ENCODE measurements at places on chromosomes 2 and 18.

DNA sequence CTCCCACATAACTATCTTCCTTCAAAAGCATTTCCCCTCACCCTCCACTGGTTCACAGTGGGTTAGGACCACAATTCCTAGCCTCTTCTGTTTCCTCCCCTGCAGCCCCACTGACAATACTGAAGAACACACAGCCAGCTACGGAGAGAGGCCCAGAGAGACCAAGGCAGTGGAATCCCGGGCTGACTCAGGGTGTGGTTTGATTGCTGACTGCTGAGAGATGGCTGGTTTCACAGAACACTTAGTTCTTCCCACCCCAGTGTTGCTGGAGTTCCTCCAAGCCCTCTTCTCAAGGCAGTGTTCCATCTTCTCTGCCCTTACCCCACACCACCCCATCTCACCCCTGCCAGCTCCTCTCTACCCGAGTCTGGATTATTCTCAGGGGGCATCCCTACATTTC lies 43.3 kb upstream of the ZFP36L2 start:
- no peak for DNase-seq

DNA sequence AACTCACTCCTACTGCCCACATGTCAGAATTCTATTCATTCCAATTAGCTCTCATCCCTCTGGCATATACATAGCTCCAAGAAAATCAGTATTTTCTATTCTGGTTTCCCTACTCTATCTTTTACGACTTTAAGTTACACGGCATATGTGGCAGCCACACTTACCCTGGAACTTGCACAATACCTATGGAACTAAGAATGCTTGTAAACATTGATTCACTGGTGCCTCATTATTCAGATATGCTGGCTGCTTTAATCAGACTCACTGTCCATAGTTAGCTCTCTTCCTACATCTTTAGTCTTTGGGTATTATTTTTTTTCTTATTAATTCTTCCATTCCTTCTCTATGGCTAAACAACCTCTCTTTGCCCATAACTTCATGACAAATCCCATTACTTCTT lies 1519.9 kb upstream of the ACVR2A start:
- no peak for DNase-seq

- no peak for DNase-seq
These were observed 48.6 kb downstream of the BCL2L11 start for GRCh38 chr2:111169268-111169667.

DNA sequence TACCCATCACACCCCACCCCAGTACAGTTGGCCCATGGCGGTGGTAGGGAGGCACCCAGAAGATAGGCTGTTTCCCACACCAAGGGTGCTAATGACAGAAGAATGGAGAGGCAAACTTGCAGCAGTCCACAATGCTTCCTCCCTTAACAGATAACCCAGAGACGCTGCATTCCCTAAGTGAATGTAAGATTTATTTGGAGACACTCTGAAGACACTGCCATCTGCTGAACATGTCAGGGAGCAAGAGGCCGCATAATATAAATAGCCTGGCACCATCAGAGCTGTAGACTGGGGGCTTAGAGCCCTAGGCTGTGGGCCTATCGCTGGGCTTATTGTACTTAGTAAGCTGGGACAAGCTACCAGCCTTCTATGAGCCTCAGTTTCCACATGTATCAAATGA lies 2.2 kb upstream of the IWS1 start:
- no peak for DNase-seq

- DNase-seq: no peak
These were observed 67.5 kb upstream of the DTNB start for GRCh38 chr2:25740810-25741381.

DNA sequence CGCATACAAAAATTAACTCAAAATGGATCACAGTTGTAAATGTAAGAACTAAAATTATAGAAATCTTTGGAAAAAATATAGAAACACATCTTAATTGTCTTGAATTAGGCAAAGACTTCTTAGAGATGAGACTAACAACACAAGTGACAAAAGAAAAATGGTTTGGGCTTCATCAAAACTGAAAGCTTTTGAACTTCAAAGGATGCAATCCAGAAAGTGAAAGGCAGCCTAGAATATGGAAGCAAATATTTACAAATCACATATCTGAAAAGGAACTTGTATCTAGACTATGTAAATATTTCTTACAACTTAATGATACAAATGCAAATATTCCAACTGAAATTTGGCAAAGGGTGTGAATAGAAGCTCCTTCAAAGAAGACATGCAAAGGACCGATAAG lies 582.8 kb upstream of the ZEB2 start:
- DNase-seq: no peak

- no peak for DNase-seq
These were observed 61.2 kb upstream of the GPC1 start for GRCh38 chr2:240374085-240374907.

GRCh38 chr2:26970244-26970927 lies at the start of gene MAPRE3:
TSS of gene MAPRE3 (plus strand) at chr2:26970637. CDS start at chr2:27022219, 51,582 bp downstream.
- DNase-seq: peak; percentile 69

DNA sequence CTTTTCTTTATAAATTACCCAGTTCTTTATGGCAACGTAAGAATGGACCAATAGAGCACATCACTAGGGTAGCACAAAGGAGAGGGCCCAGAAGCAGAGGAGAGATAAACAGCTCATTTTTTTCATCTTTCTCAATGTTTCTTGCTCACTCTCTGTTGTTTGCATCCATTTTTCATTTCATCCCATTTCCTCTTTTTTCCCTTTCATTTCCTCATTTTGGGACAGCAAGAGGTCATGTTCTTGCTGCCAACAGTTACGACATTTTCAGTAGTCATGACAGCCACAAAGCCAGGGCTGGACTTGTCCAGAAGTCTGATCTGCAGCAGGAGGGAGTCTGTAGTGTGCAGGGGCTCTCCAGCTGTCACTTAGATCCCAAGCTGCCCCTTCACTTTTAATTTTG lies 52.7 kb upstream of the CYP1B1 start:
- DNase-seq: no peak

GRCh38 chr2:7672027-7672684 lies 754.9 kb downstream of the RNF144A start:
- DNase-seq: peak; percentile 19

DNA sequence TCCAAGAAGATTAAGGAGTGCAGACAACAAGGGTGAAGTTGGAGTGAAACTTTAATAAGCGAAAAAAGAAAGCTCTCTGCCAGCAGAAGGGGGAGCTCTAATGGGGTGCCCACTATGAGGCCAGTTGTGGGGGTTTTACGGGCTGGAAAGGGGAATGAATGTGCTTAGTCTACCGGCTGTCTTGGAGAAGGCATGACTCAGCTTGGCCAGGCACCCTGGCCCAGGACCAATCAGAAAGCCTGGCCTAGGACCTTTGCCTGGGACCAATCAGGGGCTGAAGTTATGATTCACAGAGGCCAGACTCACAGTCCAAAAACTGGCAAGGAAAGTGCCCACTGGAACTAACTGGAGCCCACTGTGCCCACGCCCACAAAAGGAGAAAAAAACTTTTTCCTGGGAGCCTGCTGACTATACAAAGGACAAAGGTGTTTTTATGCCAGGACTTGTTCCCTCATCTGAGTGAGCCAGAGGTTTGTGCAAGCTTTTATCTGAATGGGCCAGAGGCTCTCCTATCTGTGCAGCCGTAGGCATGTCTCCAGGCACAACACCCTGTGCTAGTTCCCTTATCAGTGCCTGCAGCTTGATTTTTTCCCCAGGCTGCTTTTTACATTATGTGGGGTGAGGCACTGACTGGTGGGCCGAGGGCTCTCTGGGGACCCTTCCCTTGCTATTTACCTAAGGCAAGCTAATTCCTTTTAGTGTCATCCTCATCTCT lies 18.6 kb downstream of the CMPK2 start:
- no peak for DNase-seq

- DNase-seq: no peak
These were observed 241.2 kb downstream of the CYP26B1 start for GRCh38 chr2:71906357-71906973.

DNA sequence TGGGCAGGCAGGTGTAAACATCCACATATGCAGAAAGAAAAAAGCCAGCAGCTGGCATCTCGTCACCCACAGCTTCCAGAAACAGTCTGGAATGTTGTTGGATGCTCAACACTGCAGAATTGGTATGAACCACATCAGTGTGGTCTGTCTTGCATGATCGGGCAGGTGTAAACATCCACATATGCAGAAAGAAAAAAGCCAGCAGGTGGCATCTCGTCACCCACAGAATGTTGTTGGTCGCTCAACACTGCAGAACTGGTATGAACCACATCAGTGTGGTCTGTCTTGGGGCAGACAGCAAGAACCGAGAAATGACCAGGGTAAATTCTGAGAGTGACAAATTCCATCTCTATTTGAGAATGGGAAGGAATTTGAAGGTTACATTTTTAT lies 39.6 kb downstream of the DOCK10 start:
- DNase-seq: no peak

GRCh38 chr2:98167916-98168315 lies 80.9 kb downstream of the VWA3B start:
- no peak for DNase-seq

- DNase-seq: no peak
These were observed 139.6 kb upstream of the RAB12 start for GRCh38 chr18:8469544-8470130.

- DNase-seq: peak; percentile 74
These were observed 550 bp downstream of the USP34 start for GRCh38 chr2:61470122-61470951.

DNA sequence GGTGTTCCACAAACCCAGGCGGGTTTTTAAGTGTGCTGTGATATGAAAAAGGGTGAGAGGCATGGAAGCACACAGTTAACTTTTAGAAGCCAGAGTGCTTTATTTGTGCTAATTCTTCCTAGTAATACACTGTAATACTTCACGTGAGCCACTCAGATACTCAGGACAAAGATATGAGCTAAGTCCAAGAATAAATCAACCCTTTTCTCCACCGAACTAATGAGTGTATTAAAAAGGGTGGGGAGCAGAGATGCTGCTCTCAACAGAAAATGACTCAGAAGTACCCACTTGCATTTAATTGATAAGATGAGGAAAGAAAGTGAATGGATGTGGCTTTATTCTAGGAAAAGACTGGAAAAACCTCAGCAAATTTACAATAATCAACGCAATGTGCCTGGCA lies 79.9 kb downstream of the UXS1 start:
- DNase-seq: no peak

- DNase-seq: no peak
These were observed 99.9 kb upstream of the MYO3B start for GRCh38 chr2:170077830-170078569.

DNA sequence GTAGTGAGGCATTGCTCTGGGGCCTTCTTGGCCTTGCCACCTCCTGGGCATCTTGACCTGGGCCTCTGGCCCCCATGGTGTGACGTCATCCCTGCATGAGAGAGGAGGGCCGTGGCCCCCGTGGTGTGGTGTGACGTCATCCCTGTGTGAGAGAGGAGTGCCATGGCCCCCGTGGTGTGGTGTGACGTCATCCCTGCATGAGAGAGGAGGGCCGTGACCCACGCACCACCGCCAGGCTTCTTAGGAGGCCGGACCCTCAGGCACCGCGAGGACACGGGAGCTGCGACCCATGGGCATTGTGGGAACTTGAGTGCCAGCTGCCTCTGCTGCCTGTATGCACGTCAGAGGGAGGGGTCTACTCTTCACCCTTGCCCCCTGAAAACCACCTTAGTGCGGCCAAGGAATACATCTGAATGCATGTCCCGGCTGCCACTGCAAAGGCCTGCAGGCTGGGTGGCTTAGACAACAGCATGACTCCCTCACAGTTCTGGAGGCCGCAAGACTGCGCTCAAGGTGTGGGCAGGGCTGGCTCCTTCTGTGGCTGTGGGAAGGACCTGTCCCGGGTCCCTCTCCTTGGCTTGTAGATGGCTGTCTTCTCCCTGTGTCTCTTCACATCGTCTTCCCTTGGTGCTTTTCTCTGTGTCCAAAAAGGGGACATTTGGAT lies 20.8 kb upstream of the OTOS start:
- no peak for DNase-seq

- no peak for DNase-seq
These were observed 60.3 kb upstream of the SP3 start for GRCh38 chr2:174025271-174026121.

GRCh38 chr18:36509646-36510197 lies 212.2 kb downstream of the FHOD3 start:
- DNase-seq: no peak

- no peak for DNase-seq
These were observed 59.8 kb downstream of the HAUS1 start for GRCh38 chr18:46163941-46164499.

- no peak for DNase-seq
These were observed 75.6 kb upstream of the ETAA1 start for GRCh38 chr2:67321588-67321903.

- DNase-seq: no peak
These were observed 99.1 kb downstream of the GREB1L start for GRCh38 chr18:21341141-21341540.

- DNase-seq: no peak
These were observed 1201.8 kb upstream of the CDH2 start for GRCh38 chr18:29378651-29379136.

- DNase-seq: no peak
These were observed 3.0 kb downstream of the PROC start for GRCh38 chr2:127421116-127421800.

GRCh38 chr2:134132490-134132857 lies 121.4 kb upstream of the MGAT5 start:
- DNase-seq: no peak

GRCh38 chr2:47905386-47906156 lies 727 bp downstream of the FBXO11 start:
- DNase-seq: peak; percentile 8

DNA sequence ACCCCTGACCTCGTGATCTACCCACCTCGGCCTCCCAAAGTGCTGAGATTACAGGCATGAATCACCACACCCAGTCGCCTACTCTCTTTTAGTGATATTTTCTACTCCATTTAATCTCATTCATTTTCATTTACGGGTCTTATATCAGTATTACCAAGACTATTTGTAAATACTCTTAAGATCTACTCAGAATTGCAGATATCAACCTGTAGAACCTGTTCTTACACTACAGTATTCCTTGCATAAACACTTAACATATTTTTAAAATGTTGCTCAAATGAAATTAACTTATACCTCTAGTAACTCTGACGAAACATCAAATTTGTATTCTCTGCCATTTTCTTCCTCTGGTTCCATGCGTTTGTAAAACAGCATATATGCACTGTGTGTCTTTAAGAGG lies 79.3 kb downstream of the C2orf74 start:
- DNase-seq: no peak

DNA sequence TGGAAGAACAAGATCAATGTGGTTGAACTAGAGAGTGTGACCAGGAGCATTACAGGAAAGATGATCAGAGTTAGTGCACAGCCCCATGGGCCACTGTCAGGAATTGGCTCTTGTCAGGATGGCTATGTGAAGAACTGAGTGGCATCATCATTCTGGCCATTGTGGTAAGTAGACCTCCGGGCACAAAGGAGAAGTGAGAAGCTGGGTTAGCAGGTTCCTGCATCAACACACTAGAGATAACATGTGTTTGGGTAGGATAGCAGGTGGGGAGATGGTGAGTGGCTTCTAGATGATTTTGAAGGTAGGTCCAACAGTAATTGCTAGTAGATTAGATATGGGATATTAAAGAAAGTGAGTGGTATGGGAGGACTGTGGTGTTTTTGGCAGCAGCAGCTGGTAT lies 408.2 kb downstream of the TSN start:
- no peak for DNase-seq

All from activated CD8-positive, alpha-beta memory T cell treated with anti-CD3 and anti-CD28 coated beads for 1 hour (primary cell).